ENCODE measurements at places on chromosomes 7 and 10.

- H3K36me3 ChIP-seq = no peaks in the 10 kb centered on the region
- no peak for DNase-seq
- H3K27me3 ChIP-seq = peaks cover 52% of the 10 kb centered on the region
- H3K4me3 ChIP-seq = no peak overlapping the region
- no peak overlapping the region for H3K27ac ChIP-seq
Observed at GRCh38 chr7:22601003-22601402, 101.0 kb upstream of the STEAP1B start.

GRCh38 chr10:124619802-124620490 is 124.2 kb downstream of the FAM53B start:
- no peak overlapping the region for H3K4me3 ChIP-seq
- no peak for DNase-seq
- H3K27me3 ChIP-seq = no peaks in the 10 kb centered on the region
- H3K4me1 ChIP-seq = peaks cover 4% of the 10 kb centered on the region
- H3K27ac ChIP-seq = no peak overlapping the region

DNA sequence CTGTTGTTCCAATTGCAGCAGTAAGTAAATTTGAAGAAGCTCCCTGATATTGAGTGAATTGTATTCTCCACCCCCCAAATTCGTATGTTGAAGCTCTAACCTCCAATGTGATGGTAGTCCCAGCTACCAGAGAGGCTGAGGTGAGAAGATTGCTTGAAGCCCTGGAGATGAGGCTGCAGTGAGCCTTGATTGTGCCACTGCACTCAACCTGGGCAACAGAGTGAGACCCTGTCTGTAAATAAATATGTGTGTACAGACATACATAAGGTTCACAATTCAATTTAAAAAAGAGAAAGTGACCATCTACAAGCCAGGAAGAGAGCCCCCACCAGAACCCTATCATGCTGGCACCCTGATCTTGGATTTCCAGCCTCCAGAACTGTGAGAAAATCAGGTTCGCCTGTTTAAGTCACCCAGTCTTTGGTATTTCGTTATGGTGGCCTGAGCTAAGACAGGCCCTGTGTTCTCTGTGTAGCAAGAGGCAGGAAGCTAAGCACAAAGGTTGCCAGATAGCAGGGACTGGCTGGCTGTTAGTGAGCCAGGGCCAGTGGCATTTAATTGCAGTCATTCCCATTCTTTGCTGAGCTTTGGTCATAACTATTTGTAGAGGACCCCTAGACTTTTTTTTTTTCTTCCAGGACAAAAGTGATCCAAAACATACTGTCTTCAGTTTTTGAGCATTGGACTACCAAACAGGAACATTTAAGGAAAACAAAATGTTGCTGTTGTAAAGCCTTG is 45.6 kb downstream of the AUTS2 start:
- H3K27ac ChIP-seq = no peak overlapping the region
- H3K4me1 ChIP-seq = no peaks in the 10 kb centered on the region
- H3K27me3 ChIP-seq = no peaks in the 10 kb centered on the region

GRCh38 chr10:876438-876837 is 55.1 kb downstream of the LARP4B start:
- H3K27ac ChIP-seq = no peak overlapping the region
- no peak overlapping the region for H3K4me3 ChIP-seq
- no peak for DNase-seq
- H3K4me1 ChIP-seq = peaks cover 9% of the 10 kb centered on the region
- no peaks in the 10 kb centered on the region for H3K27me3 ChIP-seq
- H3K36me3 ChIP-seq = peaks cover 50% of the 10 kb centered on the region

GRCh38 chr10:127525686-127526085 is 23.4 kb upstream of the NPS start:
- no peaks in the 10 kb centered on the region for H3K27me3 ChIP-seq
- H3K27ac ChIP-seq = no peak overlapping the region
- H3K4me3 ChIP-seq = no peak overlapping the region
- no peaks in the 10 kb centered on the region for H3K36me3 ChIP-seq

DNA sequence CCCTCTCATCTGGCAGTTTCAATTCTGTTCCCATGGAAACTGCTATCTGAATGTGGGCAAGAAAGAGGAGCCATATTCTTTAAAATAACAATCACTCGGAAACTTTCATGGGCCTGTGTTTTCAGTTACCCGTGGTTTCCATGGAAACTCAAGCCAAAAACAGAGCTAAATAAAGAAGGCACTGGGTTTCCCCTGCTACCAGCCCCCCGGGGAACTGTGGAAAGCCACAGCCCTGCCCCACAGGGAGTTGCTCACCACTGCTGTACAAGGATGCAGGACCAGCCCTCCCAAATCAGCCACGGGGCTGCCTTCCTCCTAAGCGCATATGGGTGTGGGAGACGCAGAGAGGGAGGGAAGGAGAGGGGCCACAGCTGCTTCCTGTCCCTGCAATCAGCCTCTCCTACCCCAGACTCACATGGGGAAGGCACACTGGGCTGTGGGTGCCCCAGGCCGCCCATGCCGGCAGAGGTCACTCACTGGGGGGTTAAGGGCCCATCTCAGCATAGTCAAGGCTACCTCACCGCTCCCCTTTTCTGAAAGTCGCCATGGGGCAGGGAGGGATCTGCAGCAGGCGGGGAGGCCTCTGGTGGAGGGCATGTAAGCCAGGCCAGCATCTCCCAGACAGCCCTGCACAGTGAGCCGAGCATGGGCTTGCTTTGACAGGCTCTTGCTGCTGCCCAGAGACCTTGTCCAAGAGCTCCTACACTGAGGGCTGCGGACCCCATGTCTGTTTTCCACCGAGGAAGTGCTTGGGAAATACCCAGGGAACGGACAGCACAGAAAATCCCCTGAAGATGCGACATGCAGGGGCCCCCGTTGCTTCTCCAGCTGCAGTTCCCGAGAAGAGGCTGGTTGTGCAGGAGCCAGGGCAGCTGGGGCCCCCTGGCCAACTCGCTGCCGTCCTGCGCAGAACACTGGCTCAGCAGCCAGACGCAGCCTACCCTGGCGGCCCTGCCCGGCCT is 157.3 kb upstream of the PPP2R2D start:
- no peak overlapping the region for H3K27ac ChIP-seq
- DNase-seq = no peak
- H3K4me3 ChIP-seq = no peak overlapping the region
